Astrocyte of the hippocampus (primary cell): ENCODE measurements at places on chromosomes 12 and 14.

- DNase-seq, result no peak
Measured at GRCh38 chr12:77745624-77746023, 85.1 kb upstream of the NAV3 start.

- DNase-seq, result peak; percentile 29
Measured at GRCh38 chr14:63564318-63564717, 21.1 kb upstream of the PPP2R5E start.

- DNase-seq, result no peak
Measured at GRCh38 chr14:23864259-23864658, 89.3 kb upstream of the DHRS4 start.

- peak; percentile 43 for DNase-seq
Measured at GRCh38 chr12:39467432-39467870, 24.5 kb upstream of the KIF21A start.

DNA sequence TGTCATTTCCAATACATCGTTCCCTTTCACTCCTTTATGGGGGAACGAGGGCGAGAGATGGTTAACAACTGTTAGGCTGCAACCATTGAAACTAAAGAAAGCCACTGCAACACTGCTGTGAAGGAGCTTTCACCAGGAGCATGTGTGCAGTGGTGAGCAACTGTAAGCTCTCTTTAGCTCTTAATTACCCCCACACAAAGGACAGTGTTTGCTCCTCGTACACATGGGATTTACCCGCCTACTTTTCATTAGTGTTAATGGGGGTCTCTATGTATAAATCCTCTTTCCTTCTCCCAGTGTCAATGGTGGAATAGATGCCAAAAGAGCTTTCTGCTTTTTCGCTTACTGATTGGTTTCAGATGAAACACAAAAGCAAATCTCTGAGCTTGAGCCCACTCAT is 343.1 kb downstream of the FLRT2 start:
- DNase-seq, result no peak

GRCh38 chr14:23430723-23431085 is 4.8 kb downstream of the MYH7 start:
- peak; percentile 77 for DNase-seq

DNA sequence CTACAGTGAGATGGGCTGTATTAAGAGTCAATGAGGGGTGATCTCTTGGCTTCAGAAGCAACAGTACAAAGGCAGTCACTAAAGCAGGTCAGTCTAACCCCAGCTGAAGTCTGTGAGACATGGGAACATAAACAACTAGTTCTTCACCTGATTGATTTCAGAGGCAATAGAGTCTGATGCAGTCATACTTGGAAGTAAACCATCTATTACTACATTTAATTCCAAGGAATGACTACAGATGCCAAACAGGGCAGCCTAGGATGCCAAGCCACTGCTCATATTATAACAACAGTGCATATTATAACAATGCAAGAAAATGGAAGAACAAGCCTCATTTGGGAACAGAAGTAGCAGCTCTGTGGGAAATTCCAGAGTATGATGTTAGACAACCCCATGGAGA is 35.8 kb downstream of the GRIN2B start:
- DNase-seq, result peak; percentile 29

DNA sequence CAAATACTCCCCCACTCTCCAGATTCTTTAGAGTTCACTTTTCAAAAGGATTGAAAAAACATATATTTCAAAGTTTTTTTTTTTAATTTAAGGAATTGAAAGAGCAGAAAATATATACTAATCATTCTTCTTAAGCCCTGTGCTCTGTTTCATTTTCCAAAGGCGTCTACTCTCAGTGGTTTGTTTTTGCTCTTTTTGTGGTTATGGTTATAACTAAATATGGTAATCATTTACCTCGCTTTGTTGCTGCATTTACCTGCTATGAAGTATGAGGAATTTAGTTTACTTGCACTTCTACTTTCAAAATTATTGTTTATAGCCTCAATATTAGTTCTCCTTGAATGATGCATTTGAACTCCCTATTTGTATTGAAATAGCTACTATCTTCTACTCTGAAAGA is 55.9 kb upstream of the LRRK2 start:
- no peak for DNase-seq

GRCh38 chr14:71244341-71244740 is 337.1 kb downstream of the PCNX1 start:
- no peak for DNase-seq

- DNase-seq, result no peak
Measured at GRCh38 chr14:104355101-104356019, 217.0 kb downstream of the KIF26A start.

DNA sequence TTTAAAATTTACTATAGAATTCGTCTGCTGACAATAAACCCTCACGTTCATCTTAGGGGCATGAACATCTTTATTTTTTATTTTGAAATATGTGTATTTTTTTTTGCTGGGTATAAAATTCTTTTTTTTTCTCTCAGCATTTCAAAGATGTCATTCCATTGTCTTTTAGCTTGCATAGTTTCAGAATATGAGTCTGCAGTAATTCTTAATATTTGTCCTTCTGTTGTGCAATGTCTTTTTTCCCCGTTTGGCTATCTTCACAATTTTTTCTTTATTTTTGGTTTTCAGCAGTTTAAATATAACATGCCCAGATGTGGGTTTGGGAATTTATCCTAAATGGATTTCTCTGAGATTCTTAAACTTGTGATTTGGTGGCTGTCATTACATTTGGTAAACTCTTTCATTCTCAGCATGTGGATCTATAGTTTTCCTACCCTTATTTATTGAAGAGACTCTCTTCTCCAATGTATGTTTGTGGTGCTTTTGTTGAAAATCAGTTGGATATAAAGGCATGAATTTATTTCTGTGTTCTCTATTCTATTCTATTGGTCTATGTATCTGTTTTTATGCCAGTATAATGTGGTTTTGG is 37.8 kb upstream of the PLBD1 start:
- DNase-seq, result no peak

DNA sequence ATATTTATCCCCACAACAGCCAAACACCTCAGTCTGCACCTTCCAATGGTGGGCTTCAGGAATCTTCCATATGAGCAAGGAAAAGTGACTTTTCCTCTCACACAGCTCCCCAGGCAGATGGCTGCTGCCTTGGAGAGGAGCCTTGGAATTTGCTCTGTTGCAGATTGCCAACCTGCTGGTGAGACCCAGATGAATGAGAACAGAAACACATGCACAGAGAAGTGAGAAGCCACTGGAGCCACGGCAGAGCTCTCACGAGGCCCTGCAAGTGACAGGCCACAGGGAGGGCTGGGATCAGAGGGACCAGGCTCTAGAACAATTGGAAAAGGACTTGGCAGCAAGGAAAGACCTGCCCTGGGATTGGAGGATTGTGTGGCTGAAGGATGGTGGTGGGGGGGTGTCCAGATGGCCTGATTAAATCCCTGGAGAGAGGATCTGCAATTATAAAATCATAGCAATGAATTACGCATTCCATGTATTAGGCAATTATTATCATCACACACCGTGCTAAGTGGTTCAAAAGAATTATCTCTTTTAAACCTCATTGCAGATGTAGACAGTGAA is 84.9 kb upstream of the PWP1 start:
- DNase-seq, result no peak

- peak; percentile 51 for DNase-seq
Measured at GRCh38 chr12:127169321-127170181, 1097.4 kb upstream of the TMEM132C start.

GRCh38 chr12:65858831-65859230 is 34.5 kb downstream of the HMGA2 start:
- no peak for DNase-seq

- no peak for DNase-seq
Measured at GRCh38 chr14:23122086-23122485, 3.0 kb upstream of the CEBPE start.

DNA sequence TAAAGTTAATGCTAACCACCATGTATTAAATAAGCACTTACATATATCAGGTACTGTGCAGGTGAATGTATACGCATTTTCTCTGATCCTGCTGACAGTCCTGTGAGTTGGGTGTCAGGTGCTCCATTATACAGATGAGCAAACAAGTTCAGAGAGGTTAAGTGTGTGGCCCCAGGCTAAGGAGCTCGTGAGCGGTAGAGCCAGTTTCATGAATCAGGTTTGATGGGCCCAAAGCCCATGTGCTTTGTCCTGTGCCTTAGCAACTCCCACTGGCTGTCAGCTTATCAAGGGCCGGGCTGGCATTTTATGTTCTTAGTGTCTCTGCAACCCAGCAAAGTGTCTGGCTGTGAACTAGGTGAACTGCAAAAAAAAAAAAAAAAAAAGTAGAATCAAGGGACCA is 701.2 kb upstream of the TBX3 start:
- DNase-seq, result no peak

DNA sequence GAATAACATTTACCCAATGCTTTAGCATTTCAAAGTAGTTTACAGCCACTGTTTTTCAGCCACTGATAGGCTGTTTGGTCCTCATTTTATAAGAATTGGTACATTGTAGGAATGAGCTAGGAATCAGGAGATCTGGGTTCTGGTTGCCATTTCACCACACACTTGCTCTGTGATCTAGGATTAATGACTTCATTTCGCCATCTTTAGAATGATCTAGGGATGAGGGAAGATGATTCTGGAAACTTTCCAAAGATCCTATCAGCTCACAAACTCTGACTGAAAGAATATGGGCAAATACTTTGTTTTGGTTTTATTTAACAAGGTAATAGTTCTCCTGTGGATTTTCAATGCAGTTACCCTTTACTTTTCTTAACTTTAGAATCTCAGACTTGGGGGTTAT is 155.0 kb downstream of the GCH1 start:
- DNase-seq, result no peak
